ENCODE measurements at places on chromosomes 13 and 19.

- no peak for DNase-seq
Observed at GRCh38 chr19:35224681-35225571, 3.6 kb downstream of the FAM187B start.

DNA sequence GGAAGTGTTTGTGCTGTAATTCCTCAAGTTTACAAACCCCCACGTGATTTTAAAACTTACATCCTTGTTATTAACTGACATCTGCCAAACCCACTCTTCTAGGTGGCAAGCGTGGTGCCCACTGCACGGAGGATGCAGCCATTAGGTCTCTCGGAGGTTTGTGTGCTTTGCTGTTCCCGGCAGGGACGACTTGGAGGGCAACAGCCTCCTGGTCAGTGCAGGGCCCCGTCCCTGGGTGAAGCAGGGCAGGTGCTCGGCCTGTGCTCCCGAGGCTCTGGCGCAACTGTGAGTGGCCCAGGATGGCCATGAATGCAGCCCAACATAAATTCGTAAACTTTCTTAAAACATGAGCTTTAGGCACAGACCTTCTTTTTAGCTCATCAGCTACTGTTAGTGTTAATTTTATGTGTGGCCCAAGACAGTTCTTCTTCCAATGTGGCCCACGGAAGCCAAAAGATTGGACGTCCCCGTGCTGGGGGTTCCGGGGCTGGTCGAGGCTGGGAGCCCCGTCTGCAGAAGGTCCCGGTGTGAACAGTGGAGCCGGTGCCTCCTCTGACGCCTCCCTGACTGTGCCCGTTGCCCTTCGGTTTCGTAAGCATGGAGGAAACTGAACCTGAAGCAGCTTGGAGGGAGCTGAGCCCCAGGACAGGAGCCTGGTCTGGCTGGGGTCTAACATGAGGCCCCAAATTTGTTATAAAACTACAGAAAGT, 11.9 kb downstream of the GAS6 start:
- no peak for DNase-seq

DNA sequence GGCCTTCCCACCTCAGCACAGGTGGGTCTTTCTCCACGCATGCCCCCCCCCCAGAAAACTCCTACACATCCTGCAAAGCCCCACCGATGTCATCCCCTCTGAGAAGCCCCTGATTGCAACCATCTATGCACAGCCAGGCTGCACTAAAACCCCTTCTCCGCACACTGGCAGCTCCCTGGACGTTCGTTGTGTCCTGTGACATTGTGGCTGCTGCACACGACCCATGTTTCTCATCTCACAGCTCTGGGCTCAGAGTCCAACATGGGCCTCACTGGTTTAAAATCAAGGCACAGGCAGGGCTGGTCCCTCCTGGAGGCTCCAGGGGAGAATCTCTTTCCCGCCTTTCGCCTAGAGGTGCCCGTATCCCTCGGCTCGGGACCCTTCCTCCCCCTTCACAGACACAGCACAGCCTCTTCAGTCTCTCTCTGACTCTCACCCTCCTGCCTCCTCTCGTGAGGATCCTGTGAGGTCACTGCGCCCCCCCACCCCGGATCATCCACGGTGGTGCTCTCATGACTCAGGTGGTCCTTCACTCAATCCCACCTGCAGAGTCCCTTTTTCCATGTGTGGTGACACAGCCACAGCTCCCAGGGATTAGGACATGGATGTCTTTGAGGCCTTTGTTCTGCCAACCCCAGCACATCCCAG, 71.2 kb downstream of the GADD45B start:
- no peak for DNase-seq

DNA sequence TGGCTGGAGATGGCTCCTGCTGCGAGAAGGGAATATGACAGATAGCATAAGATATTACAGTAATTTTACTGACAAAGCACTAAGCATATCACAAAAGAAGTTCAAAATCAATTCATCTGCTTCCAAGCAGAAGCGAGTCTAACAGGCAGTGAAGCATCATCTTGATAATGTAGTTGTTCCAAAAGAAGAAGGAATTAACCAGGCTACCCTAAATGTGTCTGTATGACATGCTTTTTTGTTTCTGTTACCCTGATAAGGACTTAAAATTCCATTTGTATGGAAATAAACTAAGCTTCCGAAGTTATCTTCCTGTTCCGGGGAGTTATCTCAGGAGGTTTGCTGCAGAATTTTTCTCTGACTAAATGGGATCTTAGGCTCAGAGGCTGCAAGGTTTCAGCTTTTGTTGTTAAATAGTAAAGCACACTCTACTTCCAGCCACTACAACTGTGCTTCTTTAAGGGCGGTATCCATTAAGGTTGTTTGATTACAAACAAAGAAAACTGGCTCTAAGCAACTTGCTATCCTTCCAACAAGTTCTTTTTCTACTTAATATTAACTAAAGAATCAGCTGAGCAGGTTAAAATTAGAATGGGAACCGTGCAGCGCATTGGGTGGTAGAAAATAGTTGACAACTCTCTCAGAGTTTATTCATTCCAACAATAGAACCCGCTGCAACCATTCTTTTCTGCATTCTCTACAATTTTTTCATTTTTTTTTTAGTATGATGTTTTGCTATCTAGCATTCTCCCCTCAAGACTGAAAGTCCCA, 607.3 kb downstream of the UQCRFS1 start:
- DNase-seq = no peak

GRCh38 chr13:38905861-38906260, 84.8 kb downstream of the STOML3 start:
- no peak for DNase-seq

DNA sequence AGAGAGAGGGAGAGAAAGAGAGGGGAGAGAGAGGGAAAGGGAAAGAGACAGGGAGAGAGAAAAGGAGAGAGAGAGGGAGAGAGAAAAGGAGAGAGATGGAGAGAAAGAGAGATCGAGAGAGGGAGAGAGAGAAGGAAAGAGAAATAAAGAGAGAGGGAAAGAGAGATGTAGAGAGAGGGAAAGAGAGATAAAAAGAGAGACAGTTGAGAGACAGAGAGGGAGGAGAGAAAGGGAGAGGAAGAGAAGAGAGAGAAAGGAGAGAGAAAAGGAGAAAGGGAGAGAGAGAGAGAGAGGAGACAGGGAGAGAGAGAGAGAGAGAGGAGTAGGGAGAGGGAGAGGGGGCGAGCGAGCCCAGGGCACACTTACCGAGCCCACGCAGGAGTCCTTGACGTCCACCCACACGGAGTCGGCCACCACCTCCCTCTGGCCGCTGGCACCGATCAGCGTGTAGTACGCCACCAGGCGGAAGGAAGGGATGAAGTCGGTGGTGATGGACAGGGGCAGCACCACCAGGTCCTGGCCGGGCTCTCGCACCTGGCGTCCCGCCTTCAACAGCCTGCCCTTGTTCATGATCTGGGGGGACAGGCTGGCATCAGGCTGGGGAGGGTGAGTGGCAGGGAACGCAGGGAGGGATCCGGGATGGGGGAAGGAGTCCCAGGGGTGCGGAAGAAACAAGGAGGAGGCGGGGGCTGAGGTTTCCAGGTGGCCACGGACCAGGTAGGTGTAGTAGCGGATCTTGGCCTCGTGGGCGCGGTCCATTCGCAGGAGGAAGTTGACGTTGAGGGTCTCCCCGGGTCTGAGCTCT, 10.0 kb downstream of the C3 start:
- no peak for DNase-seq

GRCh38 chr13:43127103-43127798, 103.9 kb downstream of the DNAJC15 start:
- DNase-seq = no peak

DNA sequence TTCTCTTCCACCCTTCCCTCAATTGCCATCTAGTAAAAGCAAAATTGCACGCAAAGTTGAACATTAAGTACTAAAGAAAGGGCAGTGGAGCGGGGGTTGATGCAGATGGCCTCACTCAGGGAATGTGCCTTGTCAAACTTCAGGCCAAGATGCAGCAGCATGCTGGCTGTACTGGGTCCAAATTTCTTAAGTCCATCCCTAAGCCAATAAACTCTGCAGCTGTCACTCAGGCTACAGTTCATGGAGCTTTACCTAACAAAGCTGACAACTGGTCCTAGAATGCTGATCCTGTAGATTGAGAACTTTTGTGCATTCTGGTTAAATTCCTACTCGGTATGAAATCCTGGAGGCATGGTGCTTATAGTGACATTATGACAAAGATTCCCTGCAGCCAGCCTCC, 88.4 kb downstream of the FOXO1 start:
- DNase-seq = no peak

DNA sequence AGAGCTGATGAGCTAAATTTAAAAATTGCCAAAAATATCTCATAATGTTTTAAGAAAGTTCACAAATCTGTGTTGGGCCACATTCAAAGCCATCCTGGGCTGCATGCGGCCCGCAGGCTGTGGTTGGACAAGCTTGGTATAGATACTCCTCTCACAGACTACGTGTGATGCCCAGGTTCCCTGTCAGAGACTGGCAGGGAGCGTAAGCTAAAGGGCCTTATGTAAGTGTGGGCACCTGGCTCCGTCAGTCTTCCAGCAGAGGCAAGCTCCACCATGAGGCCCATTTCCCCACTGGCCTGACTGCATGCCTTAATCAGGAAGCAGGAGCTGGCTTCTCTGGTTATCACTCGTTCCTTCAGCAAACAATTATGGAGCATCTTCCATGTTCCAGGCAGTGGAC, 200.2 kb downstream of the FOXO1 start:
- DNase-seq = no peak

DNA sequence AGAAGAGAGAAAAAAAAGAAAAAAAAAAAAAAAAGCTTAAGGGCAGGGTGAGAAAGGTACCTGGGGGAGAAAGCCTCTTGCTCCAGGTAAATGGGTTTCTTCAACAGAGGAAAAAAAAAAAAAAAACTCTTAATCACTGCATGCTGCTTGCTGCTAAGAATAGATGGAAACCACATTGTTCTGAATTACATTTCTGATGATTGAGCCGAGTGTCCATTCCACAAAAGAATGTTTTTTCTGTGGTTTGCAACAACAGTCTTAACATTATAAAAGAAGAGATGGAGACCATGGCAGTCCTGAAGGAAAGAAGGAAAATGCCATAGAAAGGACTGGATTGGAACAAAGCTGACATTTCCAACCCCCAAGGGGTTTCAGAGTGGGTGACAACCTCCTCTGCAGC, 1312.7 kb downstream of the SLITRK1 start:
- DNase-seq = no peak

DNA sequence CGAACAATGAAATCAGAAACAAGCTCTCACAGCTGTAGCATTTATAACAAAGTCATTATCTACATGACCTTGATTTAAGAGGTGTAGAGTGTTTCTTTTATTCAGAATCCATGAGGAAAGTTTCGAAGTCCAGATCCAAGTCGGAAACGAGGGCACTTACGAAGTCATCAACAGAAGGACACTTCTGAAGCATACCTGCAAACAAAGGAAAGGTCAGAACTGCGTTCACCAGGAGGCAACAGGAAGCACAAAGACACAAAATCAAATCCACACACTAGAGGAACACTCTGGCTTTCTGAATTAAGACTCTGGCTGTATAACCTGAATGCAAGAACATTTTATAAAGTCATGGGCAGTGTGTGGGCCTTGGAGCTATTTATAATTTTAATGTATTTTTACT, 158.9 kb downstream of the MIPEP start:
- DNase-seq = no peak

DNA sequence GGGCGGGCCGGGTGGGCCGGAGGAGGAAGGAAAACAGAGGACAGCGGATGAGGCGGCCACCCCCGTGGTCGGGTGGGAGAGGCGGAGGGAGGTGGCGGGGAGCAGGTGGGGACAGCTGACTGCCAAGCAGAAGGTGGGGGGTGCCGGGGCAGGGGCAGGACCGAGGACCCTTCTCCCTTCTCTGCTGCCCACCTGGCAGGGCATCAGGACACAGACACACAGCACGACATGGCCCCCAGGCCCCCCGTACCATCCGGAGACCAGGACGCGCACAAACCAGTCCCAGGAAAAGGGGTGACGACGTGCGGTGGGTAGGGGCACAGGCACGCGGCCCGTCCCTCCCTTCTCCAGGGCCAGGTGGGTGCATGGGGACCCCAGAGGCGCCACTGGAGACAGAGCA, 11.0 kb upstream of the CACTIN start:
- DNase-seq = no peak

- DNase-seq = no peak
Observed at GRCh38 chr13:76803831-76804230, 82.4 kb downstream of the KCTD12 start.

- DNase-seq = no peak
Observed at GRCh38 chr13:25217023-25217885, 45.2 kb upstream of the AMER2 start.

DNA sequence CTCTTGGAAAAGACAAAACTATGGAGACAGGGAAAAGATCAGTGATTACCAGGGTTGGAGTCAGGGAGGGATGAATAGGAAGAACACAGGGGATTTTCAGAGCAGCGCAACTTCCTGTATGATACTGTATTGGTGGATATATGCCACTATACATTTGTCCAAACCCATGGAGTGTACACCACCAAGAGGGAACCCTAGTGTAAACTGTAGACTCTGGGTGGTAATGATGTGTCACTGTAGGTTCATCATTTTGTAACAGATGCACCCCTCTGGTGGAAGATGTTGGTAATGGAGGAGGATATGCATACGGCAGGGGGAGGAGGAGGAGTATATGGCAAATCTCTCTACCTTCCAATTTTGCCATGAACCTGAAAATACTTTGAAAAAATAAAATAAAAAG, 68.1 kb downstream of the UFM1 start:
- DNase-seq = no peak

DNA sequence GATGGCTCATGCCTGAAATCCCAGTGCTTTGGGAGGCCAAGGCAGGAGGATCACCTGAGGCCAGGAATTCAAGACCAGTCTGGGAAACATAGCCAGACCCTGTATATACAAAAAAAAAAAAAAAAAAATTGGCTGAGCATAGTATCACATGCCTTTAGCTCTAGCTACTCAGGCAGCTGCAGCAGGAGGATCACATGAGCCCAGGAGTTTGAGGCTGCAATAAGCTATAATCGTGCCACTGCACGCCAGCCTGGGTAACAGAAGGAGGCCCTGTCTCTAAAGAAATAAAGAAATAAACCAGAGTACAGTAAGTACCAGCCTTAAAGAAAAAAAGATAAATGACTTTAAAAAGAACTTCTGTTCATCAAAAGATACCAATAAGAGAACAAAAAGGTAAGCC, 52.9 kb downstream of the FAM124A start:
- no peak for DNase-seq

DNA sequence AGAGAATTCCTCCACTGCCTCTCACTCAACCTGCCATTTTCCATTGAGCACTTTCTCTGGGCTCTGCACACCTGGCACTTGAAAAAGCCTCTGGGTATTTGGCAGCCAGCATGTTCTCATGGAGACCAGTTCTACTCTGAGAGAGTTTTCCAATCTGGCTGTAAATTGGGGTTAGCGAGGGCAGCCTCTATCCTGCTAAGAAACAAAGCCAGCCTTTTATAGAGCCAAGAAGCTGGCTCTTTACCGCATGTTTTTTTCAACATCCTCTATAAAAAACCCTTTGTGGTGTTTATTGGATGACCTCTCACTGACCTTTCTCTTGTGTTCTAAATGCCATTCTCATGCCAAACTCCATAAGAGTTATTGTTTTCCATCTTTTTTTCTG, 52.6 kb upstream of the RCBTB2 start:
- DNase-seq = no peak

- no peak for DNase-seq
Observed at GRCh38 chr19:1789261-1790041, 22.6 kb downstream of the ATP8B3 start.

GRCh38 chr13:30366088-30366487, 56.2 kb upstream of the UBE2L5 start:
- no peak for DNase-seq

- DNase-seq = no peak
Observed at GRCh38 chr13:111474136-111475002, 153.9 kb downstream of the TEX29 start.
